Caco-2 (cell line): ENCODE measurements at places on chromosomes 6 and 20.

- no peak for DNase-seq
Measured at GRCh38 chr20:63549679-63550282, 2.2 kb upstream of the SRMS start.

DNA sequence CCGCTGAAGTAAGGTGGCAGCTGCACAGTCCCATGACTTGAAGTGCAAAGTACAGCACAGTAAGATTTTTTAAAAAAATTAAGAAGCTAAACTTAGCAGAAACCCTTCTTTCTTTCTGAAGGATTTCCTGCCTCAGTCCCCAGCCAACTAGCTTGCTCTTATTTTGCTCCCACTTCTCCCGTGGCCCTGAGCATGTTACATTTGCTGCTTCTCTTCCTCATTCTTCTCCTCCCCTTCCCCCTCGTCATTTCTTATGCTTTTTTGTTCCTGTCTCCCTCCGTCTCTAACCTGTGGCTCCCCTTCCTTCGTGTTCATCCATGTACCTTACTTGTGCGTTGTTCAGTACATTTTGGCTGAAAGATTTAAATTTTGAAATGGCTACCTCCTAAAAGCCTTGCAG lies 123.0 kb downstream of the SASH1 start:
- DNase-seq = no peak

DNA sequence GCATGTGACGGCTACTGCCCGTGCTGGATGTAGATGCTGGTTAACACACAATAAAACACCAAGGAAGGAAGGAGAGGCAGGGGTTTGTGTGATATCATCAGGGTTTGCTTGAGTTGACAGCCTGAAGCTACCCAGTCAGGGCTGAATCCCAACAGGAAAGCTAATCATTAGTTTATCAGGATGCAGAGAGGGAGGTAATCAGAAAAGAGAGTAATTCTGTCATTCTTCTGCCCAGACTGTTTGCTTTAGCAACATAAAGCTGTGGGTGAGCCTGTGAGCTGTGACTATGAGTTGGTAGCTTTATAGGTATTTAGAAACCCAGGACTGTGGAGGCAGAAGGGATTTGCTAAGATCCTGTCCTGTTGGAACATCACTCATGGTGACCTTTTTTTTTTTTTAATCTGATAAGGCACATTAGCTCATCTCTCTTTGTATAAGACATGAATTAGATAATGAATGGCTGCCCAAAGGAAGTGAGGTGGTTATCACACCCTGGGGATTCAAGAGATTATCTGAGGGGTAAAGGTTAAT lies 79.3 kb downstream of the CAP2 start:
- no peak for DNase-seq

DNA sequence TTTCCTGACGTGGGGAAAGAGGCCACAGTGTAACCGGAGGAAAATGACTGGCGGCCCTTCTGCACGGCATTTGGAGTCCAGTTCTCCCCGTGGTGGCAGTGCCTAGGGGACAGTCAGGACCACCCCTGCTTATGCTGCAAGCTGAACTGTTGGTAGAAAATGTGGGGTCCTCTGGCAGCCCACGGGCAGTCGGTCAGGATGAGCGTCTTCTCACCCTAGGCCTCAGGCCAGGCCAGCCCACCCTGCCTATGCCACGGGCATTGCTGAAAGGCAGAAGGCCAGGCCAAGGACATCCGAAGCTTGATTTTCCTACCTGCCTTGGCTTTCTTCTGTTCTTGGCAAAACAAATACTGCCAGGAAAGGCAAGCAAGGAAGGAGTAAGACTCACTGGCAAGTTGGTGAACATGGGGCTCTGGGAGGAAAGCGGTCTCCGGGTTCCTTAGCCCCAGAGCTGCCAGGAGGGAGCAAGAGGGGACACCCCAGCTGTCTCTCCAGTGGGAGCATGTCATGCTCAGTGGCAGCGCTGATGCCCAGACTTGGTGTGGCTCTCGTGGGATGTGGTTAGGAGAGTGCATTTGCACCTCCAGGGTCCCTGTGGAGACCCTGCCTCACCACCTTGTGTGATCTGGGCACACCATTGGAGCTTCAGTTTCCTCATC lies 311.6 kb downstream of the QKI start:
- DNase-seq = no peak

GRCh38 chr6:21707524-21708319 lies 114.2 kb downstream of the SOX4 start:
- no peak for DNase-seq

GRCh38 chr6:28490205-28490890 lies 25.2 kb downstream of the GPX6 start:
- DNase-seq = no peak

GRCh38 chr20:24379484-24379927 lies 89.9 kb upstream of the SYNDIG1 start:
- no peak for DNase-seq

DNA sequence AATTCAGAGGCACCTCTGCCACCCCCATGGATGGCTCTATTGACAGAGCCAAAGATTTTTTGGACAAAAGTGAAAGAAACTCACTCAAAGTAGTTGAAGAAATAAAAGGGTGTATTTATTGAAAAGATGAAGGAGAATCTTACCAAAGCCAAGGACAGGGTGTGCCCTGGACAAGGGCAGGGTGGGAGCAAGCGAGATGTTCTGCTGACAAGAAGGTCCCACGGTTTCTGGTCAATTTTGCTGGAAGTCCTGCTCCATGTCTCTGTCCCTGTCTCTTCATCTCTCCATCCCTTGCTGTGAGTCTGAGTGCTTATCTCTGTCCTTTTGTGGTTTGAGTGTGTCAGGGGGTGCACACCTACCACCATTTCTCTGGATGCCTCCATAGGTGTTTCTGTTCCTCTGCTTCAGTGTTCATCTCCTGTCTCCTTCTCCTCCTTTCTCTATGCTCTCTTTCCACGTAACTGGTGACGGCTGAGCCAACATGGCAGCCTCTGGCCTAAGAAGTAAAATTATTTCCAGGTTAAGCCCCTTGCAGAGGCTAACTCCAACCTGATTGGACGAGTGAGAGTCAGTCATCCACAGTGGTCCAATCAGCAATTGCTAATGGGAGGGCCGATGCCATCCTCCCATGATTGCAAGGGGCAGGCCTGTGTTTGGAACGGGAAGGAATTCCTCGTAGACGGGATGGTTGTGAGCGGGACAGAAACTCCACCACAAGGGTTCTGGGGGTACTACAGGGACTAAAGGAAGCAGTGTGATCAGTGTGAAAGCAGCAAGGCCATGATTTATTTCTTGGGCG lies 502.1 kb upstream of the CDH4 start:
- peak; percentile 27 for DNase-seq

GRCh38 chr6:15464211-15464725 lies 198.6 kb downstream of the DTNBP1 start:
- peak; percentile 49 for DNase-seq

GRCh38 chr20:41494451-41494850 lies 123.7 kb downstream of the CHD6 start:
- DNase-seq = no peak

DNA sequence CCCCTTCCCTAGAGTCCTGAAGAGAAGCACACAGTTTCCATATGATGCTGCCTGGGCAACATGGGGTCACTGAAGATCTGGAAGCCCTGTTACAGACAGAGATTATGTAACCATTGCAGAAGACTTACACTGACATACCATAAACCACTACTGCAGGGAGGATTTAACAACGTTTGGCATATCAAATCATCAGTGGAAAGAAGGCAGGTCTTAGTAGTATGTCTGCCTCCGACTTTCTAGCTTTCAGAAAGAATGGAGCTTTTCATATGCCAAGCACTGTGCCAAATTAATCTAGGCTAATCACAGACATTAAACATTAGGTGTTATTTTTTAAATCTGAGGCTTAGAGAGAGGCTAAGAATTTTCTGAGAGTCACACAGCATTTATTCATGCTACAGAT lies 144.3 kb downstream of the ADGRB3 start:
- DNase-seq = no peak

- DNase-seq = no peak
Measured at GRCh38 chr20:12786276-12786675, 222.5 kb upstream of the SPTLC3 start.

DNA sequence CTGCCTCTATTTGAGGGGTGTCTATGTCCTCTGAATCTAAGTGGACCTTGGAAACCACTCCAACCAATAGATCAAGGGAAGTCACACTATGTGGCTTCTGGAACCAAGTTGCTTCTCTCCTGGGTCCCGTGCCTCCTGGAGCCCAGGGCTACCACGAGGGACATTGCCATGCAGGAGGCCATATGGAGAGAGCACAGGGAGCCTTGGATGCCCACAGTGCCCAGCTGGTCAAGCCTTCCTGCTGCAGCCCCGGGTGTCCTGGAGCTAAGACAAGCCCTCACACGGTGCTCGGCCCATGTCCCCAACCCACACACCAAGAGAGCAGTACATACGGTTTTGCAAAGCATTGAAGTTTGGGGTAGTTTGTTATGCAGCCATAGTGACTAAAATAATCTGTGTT lies 231.6 kb downstream of the SYNDIG1 start:
- no peak for DNase-seq
